ENCODE measurements at places on chromosomes 3 and 15. TPM values are rescaled to one million over a fixed set of nuclear protein-coding genes. Genes with fewer than 3 reads are reported as not detected.

Gene MCF2L2
- total RNA-seq: under 0.01 TPM

Gene FAM81A
- 0.72 TPM for total RNA-seq

Gene SPG21
- 142 TPM for total RNA-seq

Gene GCNT3
- 0.72 TPM for total RNA-seq

Gene LPCAT4
- 11.9 TPM for total RNA-seq

Gene NFKBIZ
- total RNA-seq: 51.9 TPM

Gene GOLGA8H
- total RNA-seq: under 0.01 TPM

Gene ACSBG1
- total RNA-seq: under 0.01 TPM

Gene ALDH1L1
- not detected for total RNA-seq

Gene TNFSF10
- total RNA-seq: 3.5 TPM

Gene DLL4
- not detected for total RNA-seq

Gene MYRIP
- under 0.01 TPM for total RNA-seq

Gene LCTL
- 1.4 TPM for total RNA-seq

Gene TEX9
- 12.7 TPM for total RNA-seq

Gene PLAAT1
- under 0.01 TPM for total RNA-seq

Gene C2CD4B
- not detected for total RNA-seq

Gene CCR1
- total RNA-seq: 1.1 TPM

Gene CYP8B1
- total RNA-seq: not detected

Gene PLOD2
- 345 TPM for total RNA-seq

Gene STXBP5L
- total RNA-seq: not detected

Gene CCK
- not detected for total RNA-seq

Gene KBTBD8
- total RNA-seq: 3.8 TPM

Gene NUTM1
- total RNA-seq: under 0.01 TPM

Gene TRIM42
- total RNA-seq: not detected

Gene MESP1
- under 0.01 TPM for total RNA-seq

Gene ACTRT3
- total RNA-seq: 4.3 TPM

Gene DYNLT2B
- total RNA-seq: 10.9 TPM

Gene NR2E3
- under 0.01 TPM for total RNA-seq

Gene KLHL6
- total RNA-seq: under 0.01 TPM

Gene SCAANT1
- total RNA-seq: not detected

Gene GDPGP1
- 8.0 TPM for total RNA-seq

Gene C2CD4A
- under 0.01 TPM for total RNA-seq

Gene LTF
- total RNA-seq: 0.72 TPM

Gene ANKRD28
- 223 TPM for total RNA-seq

Measured in osteoblast (primary cell).